Lower lobe of right lung (tissue), 2 donors: ENCODE measurements at places on chromosomes 5 and 9. TPM values are rescaled to one million over a fixed set of nuclear protein-coding genes. Genes with fewer than 3 reads are reported as not detected.

DNA sequence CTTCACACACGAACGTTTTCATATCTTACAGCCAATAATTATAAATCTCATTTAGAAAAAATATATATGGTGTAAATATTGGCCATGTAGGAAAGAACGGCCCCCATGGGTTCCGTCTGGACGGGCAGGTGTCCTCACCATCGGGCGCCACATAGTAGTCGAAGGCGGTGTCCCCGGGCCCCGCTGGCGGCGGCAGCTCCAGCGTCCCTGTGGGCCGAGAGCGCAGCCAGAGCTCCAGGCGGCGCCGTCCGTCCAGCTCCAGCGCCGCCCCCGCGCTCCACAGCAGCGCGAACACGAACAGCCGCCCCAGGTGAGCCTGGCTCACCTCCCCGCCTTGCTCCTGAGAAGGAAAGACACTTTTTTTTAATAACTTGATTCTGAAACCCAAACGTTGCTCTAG, 134.6 kb downstream of the DNAH5 start:
- H3K27ac ChIP-seq = no peak overlapping the region
- no peaks in the 10 kb centered on the region for H3K36me3 ChIP-seq
- H3K27me3 ChIP-seq = no peaks in the 10 kb centered on the region
- DNase-seq = no peak

Gene PRDM9
- not detected for total RNA-seq

- DNase-seq = no peak
- peaks cover 98% of the 10 kb centered on the region for H3K36me3 ChIP-seq
- no peaks in the 10 kb centered on the region for H3K27me3 ChIP-seq
- H3K27ac ChIP-seq = no peak overlapping the region
These were observed 61.5 kb downstream of the ZFR start for GRCh38 chr5:32383065-32383464.

GRCh38 chr9:133569121-133569785, 34.7 kb downstream of the ADAMTSL2 start:
- peaks cover 16% of the 10 kb centered on the region for H3K4me1 ChIP-seq
- peaks cover 6% of the 10 kb centered on the region for H3K36me3 ChIP-seq
- no peak overlapping the region for H3K27ac ChIP-seq
- H3K4me3 ChIP-seq = no peak overlapping the region

DNA sequence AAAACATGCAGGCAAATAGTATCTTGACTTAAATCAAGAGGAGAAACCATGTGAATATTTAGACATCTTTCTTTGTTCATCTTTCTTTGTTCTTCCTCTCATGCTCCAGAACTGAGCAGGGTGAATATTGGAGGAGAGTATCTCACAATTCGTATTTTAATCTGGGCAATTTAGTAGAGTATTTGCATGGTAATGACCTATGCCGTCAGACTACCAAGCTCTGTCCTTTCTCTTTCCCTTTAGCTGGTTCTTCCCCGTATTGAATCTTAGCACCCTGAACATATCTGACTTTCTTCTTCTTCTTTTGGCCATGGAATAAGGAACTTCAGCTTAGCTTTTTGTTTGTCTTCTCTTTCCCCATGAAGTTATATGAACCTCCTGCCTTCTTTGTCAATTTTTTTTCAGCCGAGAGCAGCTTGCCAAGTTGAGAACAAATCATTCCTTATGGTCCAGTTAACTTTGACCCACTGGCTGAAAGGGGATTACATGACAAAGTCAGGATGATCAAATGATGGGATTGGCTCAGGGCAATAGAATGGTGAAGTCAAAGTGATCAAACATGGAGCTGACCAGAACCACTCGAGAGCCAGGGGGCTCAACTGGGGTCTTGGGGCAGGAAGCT, 95.8 kb downstream of the DAPK1 start:
- no peak for DNase-seq
- H3K36me3 ChIP-seq = no peaks in the 10 kb centered on the region
- H3K4me3 ChIP-seq = no peak overlapping the region
- peaks cover 69% of the 10 kb centered on the region for H3K4me1 ChIP-seq
- peak overlapping the region; percentile 69 for H3K27ac ChIP-seq

DNA sequence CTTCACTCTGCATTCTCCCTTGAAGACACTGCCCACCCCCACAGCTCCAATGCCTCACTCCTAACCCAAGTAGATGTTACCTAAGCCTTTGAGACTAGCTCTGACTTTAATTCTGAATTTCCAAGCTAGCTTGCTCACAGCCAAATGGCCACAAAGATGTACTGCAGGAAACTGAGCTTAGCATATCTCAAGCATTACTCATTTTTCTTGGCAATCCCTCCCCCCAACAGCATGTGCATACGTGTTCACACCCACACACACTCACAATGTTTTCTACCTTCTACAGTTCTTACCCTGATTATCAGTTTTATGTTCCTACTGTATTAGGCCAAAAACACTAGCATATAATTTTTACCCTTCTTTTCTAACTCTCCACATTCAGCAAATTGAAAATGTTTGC, 13.7 kb upstream of the GRIA1 start:
- no peaks in the 10 kb centered on the region for H3K36me3 ChIP-seq
- H3K4me3 ChIP-seq = no peak overlapping the region
- H3K27me3 ChIP-seq = no peaks in the 10 kb centered on the region
